ENCODE measurements at places on chromosomes 2 and 18.

DNA sequence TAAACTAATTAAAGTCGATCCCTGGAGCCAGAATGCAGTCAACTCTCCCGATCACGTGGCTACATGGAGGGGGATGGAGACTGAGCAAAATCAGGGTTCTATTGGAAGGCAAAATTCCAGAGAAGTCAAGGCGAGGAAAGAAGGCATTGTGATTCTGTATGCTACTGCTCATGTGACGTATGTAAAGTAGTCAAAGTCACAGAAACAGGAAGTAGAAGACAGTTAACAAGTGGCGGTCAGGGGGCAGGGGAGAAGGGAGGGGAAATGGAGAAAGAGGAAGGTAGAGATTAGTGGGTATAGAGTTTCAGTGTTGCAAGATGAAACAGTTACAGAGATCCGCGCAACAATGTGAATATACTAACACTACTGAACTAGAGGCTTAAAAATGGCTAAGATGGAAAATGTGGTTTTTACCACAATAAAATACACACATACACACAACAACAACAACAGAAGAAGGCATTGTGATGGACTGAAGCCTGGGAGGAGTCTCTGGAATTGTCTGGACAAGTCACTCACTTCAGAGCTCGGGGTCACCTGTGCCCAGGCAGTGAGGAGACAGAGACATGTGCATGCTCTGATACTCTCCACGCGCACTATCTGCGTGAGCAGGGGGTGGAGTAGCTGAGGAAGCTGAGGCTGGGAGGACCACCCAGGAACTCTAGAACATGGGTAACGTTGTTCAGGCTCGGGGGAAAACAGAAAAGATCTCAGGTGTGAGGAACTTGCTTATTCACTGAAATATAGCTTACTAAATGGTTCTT is 89.9 kb upstream of the CDCA7 start:
- no peak for DNase-seq

DNA sequence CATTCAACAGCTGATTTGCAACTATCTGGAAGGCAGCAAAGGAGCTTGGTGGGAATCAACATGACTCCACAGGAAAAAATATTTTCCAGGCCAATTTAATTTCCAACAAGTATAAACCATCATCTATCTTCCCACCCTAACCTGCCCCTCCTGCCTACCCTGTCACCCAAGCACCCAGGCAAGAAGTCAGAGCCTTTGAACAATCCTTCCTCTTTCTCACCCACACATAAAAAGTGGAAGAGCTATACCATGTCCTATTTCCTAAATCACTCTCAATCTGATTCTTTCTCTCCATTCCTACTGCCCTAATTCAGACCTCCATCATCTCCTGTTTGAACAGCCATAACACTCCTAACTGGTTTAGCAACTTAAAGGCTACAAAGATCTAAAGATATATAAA is 12.7 kb downstream of the SPIRE1 start:
- DNase-seq: no peak

DNA sequence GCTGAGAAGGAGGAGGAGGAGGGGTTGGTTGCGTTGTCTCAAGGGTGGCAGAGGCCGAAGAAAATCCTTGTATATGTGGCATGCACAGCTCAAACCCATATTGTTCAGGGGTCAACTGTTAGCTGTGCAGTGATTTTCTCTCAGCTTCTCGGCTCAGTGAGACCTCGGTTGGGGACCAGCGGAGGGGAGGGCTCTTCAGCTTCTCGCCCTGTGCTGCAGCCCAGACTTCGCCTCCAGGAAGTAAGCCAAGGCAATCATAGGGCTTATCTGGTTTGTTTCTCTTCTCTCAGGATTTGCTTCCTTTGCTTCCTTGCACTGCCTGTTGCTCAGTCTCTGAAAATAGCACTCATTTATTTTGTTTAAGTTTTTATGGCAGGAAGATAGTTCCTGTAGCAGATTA is 85.5 kb downstream of the SOWAHC start:
- DNase-seq: no peak

- DNase-seq: no peak
Measured at GRCh38 chr2:27736031-27736889, 35.3 kb upstream of the MRPL33 start.

DNA sequence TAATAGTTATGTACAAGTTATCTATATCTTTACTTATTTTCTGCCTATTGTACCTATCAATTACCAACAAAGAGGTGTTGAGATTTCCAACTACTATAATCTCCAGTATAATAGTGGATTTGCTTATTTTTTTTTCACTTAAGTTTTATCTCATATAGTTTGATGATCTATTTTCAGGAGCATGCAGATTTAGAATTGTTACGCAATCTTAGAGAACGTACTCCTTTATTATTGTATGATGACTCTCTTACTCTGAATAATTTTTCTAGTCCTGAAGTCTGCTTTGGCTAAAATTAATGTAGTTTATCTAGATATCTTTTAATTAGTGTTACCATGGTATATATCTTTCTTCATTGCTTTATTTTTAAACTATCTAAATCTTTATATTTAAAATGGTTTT is 205.2 kb downstream of the SCG2 start:
- DNase-seq: no peak

- no peak for DNase-seq
Measured at GRCh38 chr2:75309596-75310463, 110.5 kb upstream of the TACR1 start.

DNA sequence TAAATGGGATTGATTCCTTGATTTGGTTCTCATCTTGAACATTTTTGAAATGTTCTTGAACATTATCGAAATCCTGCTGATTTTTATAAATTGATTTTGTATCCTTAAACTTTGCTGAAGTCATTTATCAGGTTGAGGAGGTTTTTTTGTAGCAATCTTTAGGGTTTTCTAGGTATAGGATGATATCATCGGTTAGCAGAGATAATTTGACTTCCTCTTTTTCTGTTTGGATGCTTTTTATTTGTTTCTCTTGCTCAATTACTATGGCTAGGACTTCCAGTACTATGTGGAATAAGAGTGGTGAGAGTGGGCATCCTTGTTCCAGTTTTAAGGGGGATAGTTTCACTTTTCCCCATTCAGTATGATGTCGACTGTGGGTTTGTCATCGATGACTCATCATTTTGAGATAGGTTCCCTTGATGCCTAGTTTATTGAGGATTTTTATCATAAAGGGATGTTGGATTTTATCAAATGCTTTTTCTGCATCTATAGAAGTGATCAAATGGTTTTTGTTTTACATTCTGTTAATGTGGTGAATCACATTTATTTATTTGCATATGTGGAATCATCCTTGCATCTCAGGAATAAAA is 201.5 kb upstream of the ZSWIM2 start:
- no peak for DNase-seq

- no peak for DNase-seq
Measured at GRCh38 chr2:196987298-196987648, 60.8 kb upstream of the PGAP1 start.

DNA sequence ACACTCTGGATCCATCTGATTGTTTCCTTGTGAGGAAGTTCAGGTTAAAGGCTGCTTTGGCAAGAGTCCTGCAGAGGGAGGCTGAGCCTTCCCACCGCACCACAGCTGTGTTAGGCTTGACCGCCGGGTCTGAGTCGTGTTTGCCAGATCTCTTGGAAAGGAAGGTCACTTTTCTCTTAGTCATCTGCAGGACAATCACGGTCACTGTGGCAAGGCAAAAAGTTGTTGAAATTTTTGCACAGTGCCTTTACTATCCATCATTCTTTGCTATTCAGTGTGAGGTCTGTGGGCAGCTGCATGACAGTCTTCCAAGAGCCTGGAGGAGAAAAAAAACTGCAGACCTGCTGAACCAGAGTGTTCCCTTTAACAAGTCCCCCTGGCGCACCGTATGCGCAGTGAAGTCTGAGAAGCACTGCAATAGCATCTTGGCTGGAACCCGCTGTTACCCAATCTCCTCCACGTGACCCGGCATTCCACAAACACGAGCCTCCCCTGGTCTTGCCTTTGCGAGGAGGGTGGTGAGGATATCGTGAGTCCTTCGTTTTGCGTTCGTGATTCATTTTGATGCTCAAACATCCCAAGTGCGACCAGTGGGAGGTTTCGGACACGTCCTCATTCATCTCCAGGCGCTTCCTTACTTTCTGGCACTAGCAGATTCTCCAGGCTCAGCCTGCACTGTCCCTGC is 23.0 kb downstream of the BIN1 start:
- DNase-seq: no peak

GRCh38 chr2:234420408-234420807 is 76.5 kb downstream of the ARL4C start:
- no peak for DNase-seq

DNA sequence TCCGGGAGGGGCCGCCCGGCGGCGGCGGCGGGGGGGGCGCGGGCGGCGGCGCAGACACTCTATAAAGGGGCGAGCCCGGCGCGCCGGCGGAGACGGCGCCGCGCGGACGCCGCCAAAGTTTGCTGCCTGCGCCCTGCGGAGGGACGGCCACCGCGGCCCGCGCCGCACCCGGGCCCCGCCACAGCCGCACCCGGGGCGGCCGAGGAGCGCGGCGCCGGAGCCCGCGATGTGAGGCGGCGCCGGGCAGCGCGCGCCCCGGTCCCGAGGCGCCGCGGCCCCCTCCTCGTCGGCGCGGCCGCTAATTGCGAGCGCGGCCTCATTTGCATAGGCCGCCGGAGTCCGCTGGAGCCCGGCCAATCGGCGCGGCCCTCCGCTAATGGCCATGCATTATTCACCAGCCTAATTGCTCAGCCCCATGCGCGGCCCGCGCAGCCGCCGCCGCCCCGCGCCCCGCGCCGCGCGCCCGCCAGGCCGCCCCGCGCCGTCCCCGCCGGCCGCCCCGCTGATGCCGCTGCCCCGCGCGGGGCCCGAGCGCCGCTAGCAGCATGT is at the start of gene SALL3:
Gene SALL3 (plus strand): TSS at position 89 of the 549 bp plus-strand sequence. CDS start 457 bp downstream, at position 546.
- no peak for DNase-seq

DNA sequence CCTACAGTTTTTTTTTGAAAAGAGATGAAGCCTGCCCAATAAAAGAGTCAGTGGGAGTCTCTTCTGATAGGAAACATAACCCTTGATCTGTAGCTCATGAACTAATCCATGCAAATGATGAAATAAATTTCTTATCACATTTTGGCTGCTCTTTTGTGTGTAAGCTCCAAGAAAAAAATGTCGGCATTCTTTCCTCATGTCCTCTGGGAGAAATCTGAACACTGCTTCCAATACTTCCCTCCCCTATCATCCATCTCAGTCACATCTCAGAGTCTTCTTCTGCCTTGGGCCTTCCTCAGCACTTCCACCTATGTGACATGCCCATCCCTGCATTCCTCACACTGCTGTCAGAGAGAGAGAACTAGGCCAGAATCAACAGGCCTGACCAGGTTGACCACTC is 395.7 kb upstream of the ST6GAL2 start:
- no peak for DNase-seq

- DNase-seq: no peak
Measured at GRCh38 chr18:21763846-21764646, 23.5 kb downstream of the MIB1 start.

DNA sequence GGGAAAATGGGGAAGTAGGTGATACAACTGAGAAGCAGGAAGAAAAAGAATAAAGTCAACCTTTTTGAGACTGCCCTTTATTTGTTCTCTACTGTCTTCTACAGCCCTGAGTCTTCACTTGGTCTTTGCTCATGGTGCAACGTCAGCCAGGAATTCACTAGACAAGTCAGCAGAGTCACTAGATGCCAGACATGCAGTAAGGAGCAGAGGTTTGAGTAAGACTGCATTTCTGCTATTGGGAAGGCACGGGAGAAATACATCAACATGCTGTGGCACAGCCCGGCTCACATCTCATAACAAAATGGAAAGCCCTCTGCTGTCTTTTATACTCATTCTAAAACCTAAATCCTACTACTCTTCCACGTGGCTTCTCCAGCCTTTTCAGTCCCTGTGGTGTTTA is 67.1 kb downstream of the PRELID3A start:
- no peak for DNase-seq

GRCh38 chr2:28695245-28695647 is 56.4 kb upstream of the PPP1CB start:
- DNase-seq: no peak

GRCh38 chr2:137845422-137845821 is 118.9 kb upstream of the HNMT start:
- DNase-seq: no peak

DNA sequence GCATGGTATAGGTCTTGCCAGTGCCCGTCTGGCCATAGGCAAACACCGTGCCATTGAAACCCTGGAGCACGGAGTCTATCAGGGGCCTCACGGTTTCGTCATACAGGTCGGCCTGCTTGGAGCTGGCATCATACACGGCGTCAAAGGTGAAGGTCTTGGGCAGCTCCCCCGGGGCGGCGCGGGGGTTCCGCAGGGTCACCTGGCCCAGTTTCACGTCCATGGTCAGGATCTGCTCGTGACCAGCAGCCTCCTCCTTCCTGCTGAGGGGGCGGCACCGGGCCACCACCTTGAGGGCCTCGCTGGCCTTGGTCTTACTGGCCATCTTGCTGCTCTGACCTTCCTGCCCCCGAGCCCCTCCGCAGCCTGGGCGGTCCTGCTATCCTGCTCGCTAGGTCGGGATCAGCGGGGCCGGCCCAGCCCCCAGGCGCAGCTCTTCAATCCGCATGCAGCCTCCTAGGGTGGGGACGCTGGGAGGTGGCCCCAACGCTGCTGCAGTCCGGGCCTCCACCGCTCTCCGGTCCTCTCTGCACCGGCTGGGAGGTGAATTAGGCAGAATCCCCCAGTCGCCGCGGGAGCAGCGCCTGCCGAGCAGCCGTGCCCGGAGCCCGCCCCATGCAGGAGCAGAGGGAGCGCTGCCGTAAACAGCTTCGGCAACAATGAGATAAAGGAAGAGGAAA is 563 bp downstream of the KIF3C start:
- no peak for DNase-seq

- DNase-seq: no peak
Measured at GRCh38 chr2:22037274-22037673, 913.5 kb downstream of the TDRD15 start.

DNA sequence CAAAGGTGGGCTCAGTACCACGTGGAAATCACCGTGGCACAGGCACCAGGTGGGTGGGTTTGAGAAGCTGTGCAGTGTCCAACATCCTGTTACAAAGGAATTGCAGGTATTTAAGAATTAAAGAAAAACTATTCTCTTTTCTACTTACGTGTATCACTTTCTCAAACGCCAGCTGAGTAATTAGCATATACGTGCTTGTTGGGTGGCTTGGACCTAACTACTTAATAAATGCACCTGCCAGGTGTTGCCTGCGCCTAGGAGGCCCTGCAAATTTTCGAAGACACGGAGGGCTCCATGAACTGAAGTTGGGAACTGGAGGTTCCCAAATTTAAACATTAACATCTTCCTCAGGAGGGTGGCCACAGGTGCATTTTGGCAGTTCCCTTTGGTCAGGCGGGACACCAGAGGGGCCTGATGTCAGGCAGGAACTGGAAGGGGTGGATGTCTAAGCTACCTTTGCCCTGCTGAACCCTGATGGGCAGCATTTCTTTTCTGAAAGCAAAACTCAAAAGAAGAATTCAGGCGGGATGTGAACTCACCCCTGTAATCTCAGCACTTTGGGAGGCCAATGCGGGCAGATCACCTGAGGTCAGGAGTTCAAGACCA is 84.8 kb downstream of the HS6ST1 start:
- DNase-seq: no peak

DNA sequence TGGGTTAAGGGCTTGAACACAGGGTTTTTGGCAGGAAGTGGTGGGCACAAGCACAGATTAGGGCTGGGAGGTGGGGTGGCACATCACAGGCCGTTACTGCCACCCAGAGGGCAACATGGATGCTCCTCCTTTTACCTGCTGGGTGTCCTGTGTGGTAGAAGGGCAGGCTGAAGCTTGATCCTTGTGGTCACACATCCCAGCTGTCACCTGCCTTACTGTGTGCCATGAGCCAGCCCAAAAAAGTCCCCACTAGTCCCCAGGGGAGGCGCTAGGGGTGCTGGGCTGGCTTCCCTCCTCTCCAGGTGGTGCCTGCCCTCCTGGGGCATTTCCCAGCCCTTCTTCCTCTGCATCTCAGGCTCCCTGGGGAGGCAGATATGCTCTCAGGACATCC is 50.5 kb upstream of the ALPP start:
- no peak for DNase-seq
